ENCODE measurements at places on chromosomes 3 and 15. TPM values are rescaled to one million over a fixed set of nuclear protein-coding genes. Genes with fewer than 3 reads are reported as not detected.

GRCh38 chr3:129599073-129599472 is 7.4 kb downstream of the PLXND1 start:
- no peak for DNase-seq

DNA sequence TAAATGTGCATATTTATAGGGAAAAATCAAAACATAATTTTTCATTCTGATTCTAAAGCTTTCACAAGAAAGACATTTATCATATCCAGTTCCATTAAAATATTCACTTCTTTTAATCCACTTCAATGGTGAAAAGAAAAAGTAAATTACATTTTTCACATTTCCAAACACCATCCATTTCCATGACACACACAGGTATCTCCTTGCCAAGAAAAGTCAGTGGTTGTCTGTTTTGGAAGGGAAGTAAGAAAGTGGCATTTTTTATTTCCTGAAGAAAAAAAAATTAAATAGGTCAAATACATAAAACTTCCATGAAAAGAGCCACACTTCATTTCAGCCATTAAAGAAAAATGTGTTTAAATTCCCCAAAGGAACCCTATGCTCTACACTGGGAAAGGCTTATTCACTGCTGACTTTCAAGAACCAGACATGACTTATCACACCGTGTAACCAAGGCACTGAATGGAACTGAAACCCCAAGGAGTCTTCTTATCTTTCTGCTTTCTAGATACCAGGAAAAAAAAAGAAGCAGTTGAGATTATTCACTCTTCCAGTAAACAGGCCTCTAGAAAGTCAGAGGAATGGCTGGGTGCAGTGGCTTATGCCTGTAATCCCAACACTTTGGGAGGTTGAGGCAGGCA is 44.5 kb downstream of the OSBPL10 start:
- no peak for DNase-seq

GRCh38 chr3:108494906-108495531 is 15.4 kb downstream of the MYH15 start:
- DNase-seq: no peak

- DNase-seq: no peak
These were observed 1353.1 kb downstream of the ZPLD1 start for GRCh38 chr3:103787879-103788278.

DNA sequence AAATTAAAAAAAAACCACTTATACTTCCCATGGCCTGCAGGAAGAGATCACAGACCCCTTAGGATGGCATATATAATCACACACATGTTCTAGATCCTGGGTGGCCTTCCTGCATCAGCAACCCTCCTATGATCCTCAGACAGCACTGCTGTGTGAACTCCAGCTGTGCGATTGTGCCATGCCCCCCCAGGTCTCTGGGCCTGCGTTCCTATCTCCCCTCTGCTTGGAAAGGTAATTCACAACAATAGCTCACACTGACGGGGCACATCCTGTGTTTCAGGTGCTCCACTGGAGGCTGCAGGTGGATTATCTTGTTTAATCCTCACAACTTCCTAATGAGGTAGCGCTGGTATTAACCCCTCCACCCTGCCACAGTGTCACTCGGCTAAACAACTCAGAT is 71.2 kb upstream of the GLCE start:
- DNase-seq: no peak

DNA sequence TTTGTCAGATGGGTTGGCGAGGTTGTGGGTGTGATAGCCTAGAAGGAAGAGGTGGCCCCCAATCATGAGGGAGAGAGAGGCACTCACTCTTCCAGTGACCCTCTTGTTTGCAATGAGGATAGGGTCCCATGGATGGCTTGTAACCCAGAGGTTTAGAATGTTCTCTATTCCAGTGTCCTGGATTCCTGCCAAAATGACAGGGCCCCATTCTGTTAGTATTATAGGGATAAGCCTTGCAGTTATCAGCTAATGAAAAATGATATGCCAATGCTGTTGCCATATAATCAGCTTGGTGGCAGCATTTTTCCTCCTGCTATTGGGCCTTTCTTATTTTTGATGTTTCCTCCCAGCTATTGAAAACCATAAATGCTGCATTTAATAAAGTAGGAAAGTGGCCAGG is 23.3 kb upstream of the SENP7 start:
- DNase-seq: no peak

The TICRR gene
- total RNA-seq: 1.2 TPM

DNA sequence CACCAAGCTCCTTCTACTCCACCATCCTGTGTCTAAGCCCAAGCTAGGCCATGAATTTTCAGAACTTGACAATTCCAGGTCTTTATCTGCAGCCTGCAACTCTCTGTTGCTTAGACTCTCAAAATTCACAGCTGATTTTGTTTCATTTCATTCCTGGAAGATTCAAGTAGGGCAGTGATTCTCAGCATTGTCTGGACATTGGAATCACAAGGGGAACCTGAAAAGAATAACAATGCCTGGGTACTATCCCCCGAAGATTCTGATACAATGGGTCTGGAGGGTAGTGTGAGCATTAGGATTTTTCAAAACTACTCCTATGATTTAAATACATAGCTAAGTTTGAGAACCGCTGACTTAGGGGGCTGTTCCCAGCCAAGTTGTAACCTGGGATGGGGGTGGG is 534.7 kb upstream of the IL12A start:
- DNase-seq: no peak

DNA sequence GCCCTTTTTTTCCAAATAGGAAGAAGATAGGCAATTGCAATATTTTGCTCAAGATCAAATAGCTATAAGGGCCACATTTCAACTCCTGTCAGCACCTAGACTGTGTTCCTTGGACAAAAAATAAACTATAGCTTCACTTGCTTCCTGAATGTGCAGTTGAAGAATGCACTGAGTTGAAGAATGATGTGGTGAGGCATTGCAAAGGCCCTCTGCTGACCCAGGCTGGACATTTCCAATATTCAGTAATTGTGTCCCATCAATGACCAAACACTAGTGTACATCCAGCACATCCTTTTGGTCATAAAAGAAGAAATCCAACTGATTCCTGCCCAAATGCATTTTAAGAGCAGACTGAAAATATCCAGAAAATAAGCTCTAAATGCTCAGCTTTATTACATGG is 424.8 kb upstream of the TGFBR2 start:
- DNase-seq: no peak

The SEMA6D gene
- 49.3 TPM for total RNA-seq

- DNase-seq: no peak
These were observed 73.8 kb downstream of the IQSEC1 start for GRCh38 chr3:12999147-13000140.

- no peak for DNase-seq
These were observed 780.8 kb upstream of the GOLIM4 start for GRCh38 chr3:168876346-168877035.

The C3orf70 gene
- total RNA-seq: 30.6 TPM

The UACA gene
- 22.0 TPM for total RNA-seq

The ANKRD63 gene
- 2.0 TPM for total RNA-seq

DNA sequence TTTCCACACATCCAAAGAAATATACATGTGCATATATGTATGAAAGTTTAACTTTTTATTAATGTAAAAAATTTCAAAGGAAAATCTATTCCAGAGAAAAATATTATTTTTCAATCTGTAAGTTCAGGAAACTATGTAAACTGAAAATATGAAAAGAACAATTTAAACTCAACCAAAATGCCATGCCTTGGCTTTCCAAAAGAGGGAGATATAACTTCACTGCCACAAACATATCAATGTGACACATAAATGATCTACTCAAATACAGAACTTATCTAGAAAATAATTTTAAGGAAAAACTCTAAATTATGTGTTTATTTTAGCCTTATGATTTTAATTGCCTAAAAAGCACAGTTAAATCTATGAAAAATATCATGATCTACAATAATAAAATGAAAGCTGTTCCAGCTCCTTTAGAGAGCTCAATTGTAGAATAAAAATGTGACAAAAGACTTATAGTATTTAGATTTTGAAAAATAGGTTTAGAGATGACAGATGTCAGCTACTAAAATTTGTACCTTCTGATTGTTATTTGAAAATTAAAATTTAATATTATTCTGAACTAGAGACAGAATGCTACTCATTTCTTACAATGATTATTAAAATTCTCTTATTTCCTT is 94.8 kb downstream of the GBE1 start:
- DNase-seq: peak; percentile 7

DNA sequence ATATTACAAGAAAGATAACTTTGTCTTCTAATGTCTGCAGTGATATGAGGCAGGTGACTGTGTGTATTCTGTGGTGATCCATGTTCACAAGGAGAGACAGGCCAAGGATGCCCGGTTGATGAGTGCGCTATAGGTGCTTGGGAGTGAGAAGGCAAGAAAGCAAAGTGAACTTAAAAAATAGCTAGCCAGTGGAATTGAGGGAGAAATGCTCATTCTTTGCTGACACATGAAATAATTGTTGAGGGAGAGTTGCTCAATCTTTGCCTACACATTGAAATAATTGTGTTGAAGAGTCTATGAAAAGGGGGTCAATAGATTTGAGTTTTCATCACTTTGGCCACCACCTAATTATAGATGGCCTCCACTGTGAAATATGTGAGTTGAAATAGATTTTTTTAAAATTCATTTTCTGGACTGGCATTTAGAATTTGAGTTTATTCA is 156.3 kb downstream of the LPP start:
- DNase-seq: no peak

DNA sequence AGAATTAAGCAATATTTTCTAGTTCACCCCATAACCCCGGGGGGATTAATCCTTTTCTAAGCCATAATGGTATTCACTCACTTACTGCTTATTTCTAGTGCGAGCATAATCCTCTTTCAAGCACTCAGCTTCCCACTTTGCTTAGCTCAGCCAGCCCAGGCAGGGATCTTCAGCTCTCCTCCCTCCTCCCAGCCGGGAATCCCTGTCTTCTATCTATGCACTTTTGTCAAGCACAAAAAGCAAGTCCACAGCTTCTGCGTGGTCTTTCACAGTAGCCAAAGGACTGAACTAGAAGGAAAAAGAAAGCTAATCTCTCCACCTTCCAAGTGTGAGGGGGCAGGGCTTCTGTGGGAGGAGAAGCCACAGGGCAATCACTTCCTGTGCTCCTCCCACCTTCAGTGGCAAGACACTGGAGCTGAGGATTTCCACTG is 62.8 kb downstream of the PEX5L start:
- no peak for DNase-seq

DNA sequence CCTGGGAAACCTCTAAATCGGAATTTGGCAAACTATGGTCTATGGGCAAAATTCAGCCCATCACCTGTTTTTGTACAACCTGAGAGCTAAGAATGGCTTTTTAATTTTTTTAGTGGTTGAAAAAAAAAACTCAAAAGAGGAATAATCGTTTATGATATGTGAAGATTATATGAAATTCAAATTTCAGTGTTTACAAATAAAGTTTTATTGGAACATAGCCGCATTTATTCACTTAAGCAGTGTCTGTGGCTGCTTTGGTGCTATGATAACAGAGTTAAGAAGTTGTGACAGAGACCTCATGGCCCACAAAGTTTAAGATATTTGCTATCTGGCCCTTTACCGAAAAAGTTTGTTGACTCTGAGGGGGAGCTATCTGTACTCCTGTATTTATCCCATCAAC is 36.4 kb upstream of the LACTB start:
- no peak for DNase-seq

The SH2D7 gene
- total RNA-seq: not detected

GRCh38 chr15:88834211-88834812 is 31.1 kb downstream of the ACAN start:
- no peak for DNase-seq

DNA sequence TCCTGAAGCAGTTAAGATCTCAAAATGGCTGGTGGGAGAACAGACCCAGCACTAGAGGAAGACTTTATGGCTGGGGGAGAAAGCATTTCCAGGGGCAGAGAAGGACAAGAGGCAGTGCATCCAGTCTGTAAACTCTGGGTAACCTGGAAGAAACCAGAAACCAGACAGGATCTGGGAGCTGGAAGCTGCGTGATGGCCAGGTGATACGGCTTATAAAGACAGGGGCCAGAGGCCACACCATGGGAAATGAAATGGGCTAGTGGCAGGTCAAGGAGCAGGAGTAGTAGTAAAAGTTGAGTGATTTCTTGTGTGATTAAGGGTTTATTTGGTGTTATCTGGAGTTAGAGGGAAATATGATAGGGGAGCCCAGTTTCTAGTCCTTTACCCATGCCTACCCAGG is 144.7 kb upstream of the ARRDC4 start:
- DNase-seq: no peak

DNA sequence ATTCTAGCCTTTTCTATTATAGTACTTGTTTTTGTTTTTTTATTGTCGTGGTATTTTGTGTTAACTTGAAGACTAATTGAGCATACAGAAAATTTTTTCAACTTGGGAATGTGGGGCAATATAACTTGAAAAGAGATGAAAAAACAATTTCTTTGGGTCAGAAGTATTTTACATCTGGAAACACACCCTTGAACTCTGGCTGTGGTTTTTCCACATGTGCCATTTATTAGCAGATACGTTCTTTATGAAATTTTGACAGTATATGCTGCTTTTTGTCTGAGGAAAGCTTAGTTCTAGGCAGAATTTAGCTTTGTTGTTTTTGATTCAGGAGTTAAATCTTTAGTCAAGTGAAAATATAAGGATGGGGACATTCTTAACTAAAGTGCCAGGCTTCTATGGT is 44.7 kb downstream of the TCF12 start:
- no peak for DNase-seq

- peak; percentile 39 for DNase-seq
These were observed 534 bp downstream of the FRMD5 start for GRCh38 chr15:44194323-44195150.

DNA sequence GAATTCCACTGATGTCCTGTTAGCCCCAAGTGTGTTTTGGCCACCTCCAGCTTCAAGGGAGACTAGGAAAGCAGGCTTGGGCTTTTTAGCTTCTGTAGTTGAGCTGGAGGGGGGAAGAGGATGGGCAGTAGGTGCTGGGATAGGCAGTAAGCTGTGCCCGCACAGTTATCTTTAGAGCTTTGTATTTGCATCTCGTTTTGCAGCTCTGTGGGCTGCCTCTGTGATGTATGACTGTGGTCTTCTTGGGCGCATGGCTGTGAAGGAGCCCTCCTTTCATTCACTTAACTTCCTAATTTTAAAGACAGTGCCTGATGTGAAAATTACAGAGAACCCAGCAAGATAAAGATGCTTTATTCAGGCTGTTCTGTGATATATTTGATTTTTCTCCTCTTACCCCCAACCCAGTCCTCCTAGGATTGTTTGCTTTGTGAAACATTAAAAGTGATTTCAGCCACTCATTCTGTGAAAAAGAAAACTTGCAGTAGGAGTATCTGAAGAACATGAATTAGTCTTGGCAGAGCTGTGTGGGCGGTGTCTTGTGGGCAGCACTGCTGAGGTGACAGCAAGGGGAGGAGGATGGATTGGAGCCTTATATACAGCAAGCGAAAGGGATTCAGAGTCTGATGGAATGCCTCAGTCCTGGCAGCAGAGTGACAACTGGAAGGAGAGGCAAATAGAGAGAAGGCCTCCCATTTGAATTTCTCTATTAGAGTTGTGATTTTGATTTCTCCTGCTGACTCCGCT is 74.3 kb downstream of the LARS2 start:
- DNase-seq: no peak

DNA sequence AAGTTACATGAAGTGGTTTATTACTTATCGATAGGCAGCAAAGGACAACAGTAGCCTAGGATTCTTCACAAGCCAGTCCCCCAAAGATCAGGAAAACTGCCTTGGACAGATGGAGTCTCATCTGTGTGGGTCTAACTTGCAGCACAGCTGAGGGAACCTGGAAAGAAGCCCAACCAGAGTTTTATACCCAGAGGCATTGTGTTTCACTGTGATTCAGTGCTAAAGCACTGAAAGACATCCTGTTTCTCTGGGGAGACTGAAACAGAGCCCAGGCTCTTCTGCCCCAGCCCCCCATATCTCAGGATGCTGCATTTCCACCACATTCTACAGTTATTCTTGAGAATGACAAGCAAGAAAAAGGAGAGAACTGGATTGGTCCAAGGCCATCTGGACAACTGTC is 48.2 kb upstream of the PYDC2 start:
- no peak for DNase-seq

GRCh38 chr15:100730655-100731266 is 128.4 kb downstream of the ASB7 start:
- no peak for DNase-seq
